ENCODE measurements at places on chromosomes 12 and 14.

DNA sequence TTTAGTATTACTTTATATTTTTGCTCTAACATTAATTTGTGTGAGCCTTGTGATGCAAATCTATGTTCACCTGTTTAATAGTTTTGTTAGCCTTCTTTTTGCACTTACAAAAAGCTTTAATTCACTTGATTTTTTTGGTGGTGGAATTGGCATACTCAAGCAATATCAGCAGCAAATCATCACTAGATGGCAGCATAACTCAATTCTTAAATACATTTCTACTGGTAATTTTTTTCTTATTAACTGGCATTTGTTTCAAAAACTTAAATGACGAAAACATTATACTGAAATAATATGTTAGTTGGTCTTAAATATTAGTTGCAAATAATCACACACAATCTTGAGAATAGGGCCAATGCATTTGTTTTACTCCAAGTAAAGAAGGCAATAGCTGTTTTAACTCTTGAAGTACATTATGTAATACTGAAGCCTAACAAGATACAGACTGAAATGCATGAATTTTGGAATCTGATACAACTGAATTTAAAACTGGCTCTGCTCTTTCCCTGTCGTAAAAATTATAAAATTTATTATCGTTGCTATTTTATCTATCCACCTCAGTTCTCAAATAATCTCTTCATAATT lies 151.5 kb downstream of the ATXN7L3B start:
- no peak for DNase-seq

DNA sequence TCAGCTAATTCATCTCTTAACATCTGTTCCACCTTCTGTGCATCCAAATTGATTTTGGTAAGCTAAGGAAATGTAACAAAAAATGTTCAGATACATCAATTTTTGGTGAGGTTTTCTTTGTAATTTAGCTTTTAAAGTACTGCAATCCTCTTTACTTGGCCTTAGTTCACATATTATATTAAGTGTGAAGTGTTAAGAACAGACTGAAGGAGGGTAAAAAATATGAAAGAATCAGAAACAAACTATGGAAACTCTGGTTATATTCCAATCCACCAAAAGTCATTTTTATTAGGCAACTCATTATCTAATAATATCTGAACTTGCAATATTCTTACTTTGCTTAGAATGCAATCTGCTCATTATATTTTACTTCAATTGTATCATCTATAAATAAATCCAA lies 49.1 kb downstream of the CEP290 start:
- DNase-seq: no peak

DNA sequence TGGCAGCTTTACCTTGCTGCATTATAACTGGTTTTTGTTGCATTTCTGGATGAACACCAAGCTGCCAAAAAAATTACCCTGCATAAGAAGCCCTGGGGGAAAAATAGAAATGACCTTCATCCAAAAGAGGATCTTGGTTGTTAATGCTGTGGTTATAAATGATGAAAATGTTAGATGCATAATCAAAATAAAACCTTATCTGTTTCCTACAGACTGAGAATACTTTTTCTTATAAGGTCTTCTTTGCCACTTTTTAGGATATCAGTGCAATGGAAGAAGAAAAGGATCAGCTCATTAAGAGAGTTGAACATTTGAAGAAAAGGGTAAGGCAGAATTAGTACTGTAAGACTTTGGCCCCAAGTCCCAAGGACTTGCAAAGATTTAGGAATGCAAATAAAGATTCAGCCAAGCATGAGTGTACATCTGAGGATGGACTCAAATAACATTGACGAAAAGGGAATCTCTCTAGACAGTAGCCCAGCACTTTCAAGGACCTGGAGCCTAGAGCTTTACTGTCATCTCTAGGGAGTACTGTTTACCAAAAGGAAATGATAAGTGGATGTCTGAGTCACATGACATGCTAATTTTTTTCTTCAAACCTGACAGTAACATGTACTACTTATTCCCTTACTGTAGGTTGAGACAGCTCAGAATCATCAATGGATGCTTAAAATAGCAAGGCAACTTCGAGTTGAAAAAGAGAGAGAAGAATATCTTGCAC lies 10.7 kb downstream of the IFT81 start:
- no peak for DNase-seq

DNA sequence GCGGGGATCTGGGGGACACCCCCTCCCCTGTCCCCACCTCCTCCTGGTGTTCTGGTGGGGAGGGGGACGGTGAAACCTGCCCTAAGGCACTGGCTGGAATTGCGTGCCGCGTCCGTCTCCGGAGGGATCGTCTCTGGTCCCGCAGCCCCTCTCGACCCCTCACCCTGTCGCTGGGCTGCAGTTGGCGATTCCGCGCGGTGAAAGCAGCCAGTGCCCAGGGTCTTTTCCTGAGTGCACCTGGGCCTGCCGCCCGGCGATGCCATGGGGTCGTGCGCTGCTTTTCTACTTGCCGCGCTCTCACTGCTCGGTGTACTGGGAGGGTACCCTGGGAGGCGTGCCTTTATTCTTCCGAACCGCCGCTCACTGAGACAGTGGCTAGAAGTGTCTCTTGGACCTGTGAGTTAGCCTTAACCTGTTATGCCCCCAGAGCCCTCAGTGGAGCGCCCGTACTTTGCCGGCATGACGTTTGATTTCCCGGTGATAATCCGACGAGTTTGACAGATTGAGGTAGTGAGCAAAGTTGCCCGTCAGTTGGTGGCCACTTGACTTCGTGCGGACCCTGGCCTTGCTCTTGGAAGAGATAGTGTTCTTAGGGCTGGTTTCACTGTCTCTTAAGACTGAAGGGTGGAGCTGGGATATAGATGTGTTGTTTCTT lies 788 bp downstream of the SFSWAP start:
- DNase-seq: peak; percentile 48

- no peak for DNase-seq
Observed at GRCh38 chr12:95881331-95881955, 22.7 kb downstream of the SNRPF start.

DNA sequence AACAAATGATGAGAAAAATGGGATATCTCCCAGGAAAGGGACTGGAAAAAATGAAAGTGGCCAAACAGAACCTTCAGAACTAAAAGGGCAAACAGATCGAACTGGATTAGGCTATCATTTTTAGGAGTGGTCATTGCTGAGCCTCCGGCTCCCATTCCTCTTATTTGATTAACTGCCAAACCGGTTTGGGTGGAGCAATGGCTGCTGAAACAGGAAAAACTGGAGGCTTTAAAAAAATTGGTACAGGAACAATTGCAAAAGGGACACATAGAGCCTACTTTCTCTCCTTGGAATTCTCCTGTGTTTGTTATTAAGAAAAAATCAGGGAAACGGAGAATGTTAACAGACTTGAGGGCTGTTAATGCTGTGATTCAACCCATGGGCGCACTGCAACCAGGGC lies 49.7 kb downstream of the TNFAIP2 start:
- DNase-seq: no peak
